ENCODE measurements at places on chromosomes 12 and 14. TPM values are rescaled to one million over a fixed set of nuclear protein-coding genes. Genes with fewer than 3 reads are reported as not detected.
A peak's percentile ranks its signal among the peaks of the same experiment; 100 is the strongest.

OVCH1 gene
- 0.26 TPM for total RNA-seq

- DNase-seq: peak; percentile 67
These were observed 39.2 kb downstream of the EFCAB11 start for GRCh38 chr14:89915114-89915878.

SAMD15 gene
- total RNA-seq: under 0.01 TPM

GRCh38 chr14:105387530-105387922 is 10.8 kb upstream of the TEX22 start:
- no peak for DNase-seq

- no peak for DNase-seq
These were observed 4.1 kb upstream of the PIP4K2C start for GRCh38 chr12:57586832-57587429.

DNA sequence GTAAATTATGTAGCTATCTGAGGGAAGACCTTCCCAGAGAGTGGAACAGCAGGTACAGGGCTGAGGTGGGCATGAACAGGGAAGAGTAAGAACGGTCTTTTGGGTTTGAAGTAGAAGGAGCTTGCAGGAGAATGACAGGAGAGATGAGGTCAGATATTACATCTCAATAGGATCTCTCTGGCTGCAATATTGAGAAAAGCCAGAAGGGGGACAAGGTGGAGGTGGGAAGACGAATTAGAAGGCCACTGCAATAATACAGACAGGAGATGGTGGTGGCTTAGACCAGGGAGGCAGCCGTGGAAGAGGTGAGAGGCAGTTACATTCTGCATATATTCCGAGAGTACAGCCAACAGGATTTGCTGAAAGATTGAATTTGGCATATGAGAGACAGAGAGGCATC is 310.2 kb downstream of the APAF1 start:
- DNase-seq: peak; percentile 41

DNA sequence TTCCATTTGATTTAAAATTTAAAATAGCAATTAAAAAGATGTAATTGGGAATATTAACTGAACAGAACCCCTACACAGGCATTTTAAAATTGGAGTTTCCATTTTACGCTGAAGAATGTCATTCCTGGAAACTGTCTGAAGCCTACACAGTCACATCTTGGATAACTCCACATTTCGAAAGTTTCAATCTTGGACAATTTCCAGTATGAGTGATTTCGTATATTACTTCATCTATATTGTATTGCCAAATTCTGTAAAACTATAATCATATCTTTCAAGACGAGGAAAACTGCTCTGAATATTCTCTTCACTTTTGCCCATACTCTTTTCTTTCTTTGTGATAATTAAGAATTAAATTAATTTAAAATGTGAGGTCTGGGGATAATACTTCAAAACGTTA is 194.2 kb upstream of the ABCD2 start:
- DNase-seq: no peak

DNA sequence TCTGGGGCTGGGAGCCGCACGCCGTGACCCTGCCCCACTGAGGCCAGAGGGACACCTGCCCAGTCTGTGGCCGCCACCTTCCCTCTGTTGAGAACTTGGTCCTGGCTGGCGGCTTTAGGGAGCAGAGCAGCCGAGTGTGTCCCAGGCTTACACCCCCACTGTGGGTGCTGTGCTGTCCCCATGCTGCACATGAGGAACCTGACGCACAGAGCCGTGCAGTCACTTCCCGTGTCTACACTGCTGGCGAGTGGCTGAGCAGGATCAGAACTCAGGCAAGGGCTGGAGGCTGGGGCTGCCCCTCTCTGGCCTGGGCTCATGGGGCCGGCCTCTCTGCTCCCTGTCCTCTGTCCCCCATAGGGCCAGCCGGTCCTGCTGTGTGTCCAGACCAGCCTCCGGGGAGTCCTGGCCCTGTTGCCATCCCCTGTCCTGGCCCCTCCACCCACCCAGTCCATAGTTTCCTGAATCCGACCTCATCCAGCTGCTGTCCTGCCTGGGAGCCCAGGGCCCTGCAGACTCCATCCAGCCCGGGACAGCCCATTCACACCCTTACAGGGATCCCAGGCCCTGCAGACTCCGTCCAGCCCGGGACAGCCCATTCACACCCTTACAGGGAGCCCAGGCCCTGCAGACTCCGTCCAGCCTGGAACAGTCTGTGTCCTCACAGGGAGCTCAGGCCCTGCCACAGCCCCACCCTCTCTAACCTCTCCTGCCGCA is 10.3 kb downstream of the FBRSL1 start:
- no peak for DNase-seq

DNA sequence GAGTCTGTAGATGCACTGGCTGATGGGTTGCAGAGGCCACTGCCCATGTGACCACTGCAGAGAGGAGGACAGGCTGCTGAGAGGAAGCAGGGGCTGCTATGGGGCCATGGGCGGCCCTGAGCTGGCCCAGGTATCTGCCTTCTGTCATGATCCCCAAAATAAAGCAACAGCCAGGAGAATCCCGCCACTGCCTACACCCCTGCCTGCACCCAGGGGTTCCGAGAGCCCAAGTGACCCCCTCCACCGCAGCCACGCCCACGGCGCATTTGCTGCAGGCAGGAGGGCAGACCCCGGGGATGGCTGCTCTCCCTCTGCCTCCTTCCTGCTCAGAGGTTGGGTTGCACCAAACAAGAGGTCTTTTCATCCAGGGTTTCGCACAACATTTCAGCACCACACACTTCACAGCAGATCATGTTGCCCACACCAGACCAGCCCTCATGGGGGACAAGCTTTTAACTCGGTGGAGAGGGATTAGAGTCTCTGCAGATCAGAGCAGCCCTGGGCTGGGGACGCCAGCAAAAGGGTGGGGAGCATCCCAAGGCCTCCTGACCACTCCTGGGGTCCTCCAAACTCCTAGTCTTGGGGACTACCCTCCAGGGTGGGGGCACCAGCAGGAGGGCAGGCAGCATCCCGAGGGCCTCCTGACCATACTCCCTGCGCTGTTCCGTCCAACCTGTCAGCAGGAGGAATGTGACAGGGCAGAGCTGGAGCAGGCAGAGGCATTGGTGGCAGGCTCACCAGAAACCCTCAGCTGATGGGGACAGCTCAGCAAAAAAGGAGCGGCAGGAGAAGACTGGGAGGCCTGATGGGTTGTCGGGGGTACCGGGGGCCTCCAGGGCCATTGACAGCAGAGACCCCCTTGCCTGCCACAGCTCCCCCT is 14.1 kb downstream of the CCDC85C start:
- DNase-seq: no peak

- DNase-seq: peak; percentile 72
These were observed 51.5 kb downstream of the ST8SIA1 start for GRCh38 chr12:22283006-22283506.

- DNase-seq: no peak
These were observed 186.7 kb downstream of the ESR2 start for GRCh38 chr14:64107438-64107837.

DNA sequence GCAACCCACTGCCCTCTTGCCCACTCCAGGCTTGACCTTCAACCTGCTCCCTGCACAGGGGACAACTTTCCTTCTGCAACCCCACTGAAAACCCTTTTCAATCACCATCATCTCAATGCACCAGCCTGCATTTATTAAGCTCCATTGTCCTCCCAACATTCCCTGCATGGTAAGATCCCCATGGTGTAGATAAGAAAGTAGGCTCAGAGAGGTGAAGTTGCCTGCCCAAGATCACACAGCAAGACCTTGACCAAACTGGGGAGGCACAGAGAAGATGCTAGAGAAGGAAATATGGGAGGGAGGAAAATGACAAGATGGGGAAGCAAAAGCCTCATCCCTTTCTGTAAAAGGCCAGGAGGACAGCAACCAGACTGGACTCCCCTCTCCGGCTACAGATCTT is 9.8 kb downstream of the MSI1 start:
- no peak for DNase-seq

GRCh38 chr12:9980126-9980525 is 8.9 kb downstream of the CLEC12A start:
- DNase-seq: no peak

DNA sequence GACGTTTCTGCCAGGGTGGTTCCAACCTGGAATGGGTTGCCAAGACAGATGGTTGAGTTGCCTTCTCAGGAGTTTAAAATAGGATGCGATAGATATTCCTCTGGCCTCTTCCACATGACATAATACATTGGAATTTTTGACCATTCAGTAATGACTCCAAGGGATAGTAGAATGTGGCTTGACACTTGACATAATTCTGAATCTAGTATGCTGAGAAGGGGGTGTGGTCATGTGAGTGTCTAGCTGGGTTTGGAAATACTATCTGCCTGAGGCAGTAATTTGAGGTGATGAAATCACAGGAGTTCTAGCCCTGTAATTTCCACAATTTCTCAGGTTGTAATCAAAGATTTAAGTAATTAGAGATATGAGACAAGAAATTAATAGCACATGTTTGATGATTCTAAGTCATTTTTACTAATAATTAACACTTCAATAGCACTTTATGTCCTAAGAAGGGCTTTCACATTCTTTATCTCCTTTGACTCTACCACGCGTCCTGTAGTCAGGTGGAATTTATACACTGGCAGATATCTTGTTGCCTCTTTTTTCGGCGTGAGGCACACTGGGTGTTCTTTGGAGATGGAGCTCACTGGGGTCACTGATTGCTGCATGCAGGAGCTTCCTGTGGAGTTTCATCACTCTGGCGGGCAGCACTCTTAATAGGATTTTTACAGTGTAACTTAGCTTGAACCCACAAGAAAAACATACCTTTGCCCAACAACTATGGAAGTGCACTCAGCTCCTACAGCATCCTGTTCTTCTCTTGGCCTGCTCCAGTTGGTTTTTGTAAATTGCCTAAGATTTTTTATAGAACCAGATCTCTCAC is 3.2 kb upstream of the AMIGO2 start:
- peak; percentile 94 for DNase-seq

DNA sequence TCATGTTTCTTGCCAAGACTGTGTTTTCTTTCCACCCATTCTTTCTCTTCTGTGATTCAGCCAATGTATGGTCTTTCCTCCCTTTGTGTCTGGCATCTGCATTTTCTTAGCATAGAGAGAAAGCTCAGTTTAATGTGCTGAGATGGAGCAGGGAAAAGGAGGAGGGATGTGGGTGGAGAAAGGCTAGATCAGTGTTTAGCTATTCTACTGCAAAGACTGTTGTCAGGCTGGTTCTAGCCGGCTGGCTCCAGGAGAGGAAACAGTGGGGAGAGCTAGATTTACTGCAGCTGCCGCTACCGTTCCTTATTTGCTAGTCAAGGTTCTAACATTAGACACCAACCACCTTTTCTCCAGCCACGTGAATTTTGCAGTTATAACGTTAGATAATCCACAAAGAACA is 5.2 kb upstream of the RIMKLB start:
- peak; percentile 58 for DNase-seq

CCDC197 gene
- total RNA-seq: not detected

CIROP gene
- total RNA-seq: not detected

GRCh38 chr12:51911788-51912711 is 4.7 kb downstream of the ACVRL1 start:
- DNase-seq: no peak

KCNH5 gene
- under 0.01 TPM for total RNA-seq

GRCh38 chr12:67220065-67220464 is 49.1 kb upstream of the CAND1 start:
- DNase-seq: peak; percentile 48

DNA sequence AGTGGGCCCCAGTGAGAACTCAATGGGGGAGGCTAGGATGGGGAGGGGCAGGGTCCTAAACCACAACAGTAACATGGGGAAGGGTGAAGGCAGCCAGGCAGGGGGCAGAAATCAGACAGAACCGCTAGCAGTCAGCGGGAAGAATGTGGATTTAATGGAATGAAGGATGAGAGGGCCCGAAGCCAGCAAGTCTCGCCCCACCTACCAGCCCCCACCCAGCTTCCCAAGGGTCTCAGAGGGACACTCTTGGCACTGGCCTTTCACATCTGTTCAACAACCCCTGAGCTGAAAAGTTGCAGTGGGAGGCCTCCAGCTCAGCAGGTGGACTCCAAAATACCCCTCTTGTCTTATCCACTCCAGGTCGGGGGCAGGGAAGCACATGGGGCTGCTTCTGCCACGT is 6.5 kb upstream of the SLC6A12 start:
- DNase-seq: no peak

BIN2 gene
- total RNA-seq: under 0.01 TPM

DNA sequence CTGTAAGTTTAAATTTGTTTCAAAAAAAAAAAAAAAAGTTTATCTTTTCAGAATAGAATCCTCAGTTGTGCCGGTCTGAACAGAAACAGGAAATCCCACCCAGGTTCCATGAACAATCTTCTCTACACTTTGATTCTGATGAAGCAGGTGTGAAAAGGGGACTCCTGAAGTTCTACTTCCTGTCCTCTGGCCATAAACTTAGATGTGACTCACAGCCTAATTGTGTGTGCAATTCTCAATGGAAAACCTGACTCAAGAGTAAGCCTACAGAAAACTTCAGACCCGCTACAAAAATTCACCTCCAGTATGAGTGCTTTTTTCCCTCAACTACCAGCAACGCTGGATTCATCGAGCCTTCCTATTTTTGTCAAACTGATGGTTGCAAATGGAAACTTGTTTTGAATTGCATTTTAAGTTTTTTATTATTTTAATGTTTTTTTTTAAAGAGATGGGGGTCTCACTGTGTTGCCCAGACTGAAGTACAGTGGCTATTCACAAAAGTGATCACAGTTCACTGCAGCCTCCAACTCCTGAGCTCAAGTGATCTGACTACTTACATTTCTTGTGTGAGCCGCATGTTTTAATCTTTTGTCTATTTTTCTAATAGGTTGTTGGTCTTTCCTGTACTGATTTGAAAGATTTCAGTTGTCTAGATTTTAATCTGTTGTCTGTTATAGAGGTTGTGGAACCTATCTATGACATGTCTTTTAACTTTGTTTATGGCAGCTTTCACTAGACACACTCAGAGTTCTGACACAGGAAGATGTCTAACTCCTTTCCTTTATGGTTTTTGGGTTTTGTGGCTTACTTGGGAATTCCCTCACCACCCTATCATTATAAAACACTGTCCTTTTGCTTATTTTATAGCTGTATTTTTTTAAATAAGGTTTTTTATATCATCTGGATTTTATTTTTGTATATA is 37.6 kb downstream of the ATG14 start:
- peak; percentile 77 for DNase-seq

GRCh38 chr14:86013641-86014040 is 483.7 kb downstream of the FLRT2 start:
- DNase-seq: peak; percentile 54

- DNase-seq: no peak
These were observed 14.3 kb downstream of the RERG start for GRCh38 chr12:15206831-15207389.
